Sigmoid colon (tissue), 7 donors: ENCODE measurements at places on chromosomes 2 and 18. TPM values are rescaled to one million over a fixed set of nuclear protein-coding genes. Genes with fewer than 3 reads are reported as not detected.
A peak's percentile ranks its signal among the peaks of the same experiment; 100 is the strongest.

DNA sequence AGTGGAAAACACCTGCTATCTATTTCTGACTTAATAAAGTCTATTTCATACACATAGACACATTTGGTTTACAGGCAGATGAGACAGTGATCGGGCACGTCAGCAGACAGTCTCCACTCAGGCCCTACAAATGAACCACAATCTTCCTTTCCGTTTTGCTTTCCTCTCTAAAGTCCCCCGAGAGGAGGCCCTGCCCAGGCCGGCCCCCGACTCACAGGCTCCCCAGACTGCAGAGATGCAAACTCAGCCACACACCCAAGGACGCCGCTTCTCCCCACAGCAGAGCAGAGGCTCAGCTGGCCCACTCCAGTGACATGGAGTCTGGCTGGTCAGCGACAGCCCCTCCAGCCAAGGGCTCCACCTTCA is 9.3 kb upstream of the MTERF4 start:
- H3K4me1 ChIP-seq: no peaks in the 10 kb centered on the region
- H3K4me3 ChIP-seq: no peak overlapping the region
- peak; percentile 38 for DNase-seq
- no peaks in the 10 kb centered on the region for H3K27me3 ChIP-seq
- H3K36me3 ChIP-seq: no peaks in the 10 kb centered on the region
- no peak overlapping the region for H3K27ac ChIP-seq

DNA sequence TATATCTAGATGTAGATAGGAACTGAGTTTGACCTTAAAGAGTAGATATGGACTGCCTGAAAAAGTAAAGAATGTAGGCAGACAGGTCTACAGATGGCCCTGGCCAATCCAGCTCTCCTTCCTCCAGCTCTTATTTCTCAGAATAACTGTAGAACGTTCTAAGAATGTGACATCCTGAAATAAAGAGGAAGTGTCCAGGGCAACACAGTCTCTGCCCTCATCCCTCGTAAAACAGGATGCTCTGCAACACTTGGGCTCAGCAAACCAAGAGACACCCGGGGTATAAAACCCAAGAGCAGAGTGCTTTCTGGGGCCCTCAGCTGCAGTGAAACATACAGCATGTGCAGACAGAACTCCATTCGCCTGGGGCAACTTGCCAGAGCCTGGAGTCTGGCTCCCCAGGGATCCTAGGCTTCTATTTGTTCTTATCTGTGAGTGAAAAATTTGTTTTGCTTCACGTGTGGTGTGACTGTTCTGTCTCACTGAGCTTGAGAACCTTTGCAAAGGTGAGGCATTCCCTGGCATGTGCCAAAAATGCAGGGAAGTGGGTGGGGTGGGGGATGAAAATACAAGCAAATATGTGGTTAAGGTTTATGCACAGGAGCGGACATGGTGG is 401.0 kb downstream of the SETBP1 start:
- no peaks in the 10 kb centered on the region for H3K36me3 ChIP-seq
- no peak overlapping the region for H3K27ac ChIP-seq
- H3K27me3 ChIP-seq: no peaks in the 10 kb centered on the region
- no peak overlapping the region for H3K4me3 ChIP-seq
- no peak for DNase-seq
- no peaks in the 10 kb centered on the region for H3K4me1 ChIP-seq

TMEM18 gene
- total RNA-seq: 26.8 TPM

GRCh38 chr18:41674506-41674905 is 280.5 kb upstream of the PIK3C3 start:
- H3K27ac ChIP-seq: no peak overlapping the region
- no peak overlapping the region for H3K4me3 ChIP-seq
- H3K27me3 ChIP-seq: no peaks in the 10 kb centered on the region
- H3K4me1 ChIP-seq: no peaks in the 10 kb centered on the region

DNA sequence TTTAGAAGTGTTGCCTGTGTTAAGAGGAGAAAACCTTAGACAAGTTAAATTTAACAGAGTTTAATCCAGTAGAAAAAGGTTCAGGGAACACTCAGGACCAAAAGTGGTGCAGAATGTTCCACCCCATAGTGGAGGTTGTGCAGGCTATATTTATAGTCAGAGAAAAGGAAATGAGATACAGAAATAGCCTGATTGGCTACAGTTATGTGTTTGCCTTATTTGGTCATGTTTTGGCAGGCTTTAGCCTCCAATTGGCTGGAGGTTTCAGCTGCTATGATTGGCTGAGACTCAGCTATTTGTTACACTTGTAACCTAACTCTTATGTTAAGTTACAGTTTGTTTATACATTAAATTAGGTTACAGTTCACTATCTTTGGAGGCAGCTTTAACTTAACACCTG is 4.2 kb downstream of the STAMBP start:
- DNase-seq: no peak
- no peaks in the 10 kb centered on the region for H3K36me3 ChIP-seq
- H3K4me1 ChIP-seq: peaks cover 55% of the 10 kb centered on the region
- no peak overlapping the region for H3K4me3 ChIP-seq
- H3K27me3 ChIP-seq: no peaks in the 10 kb centered on the region
- H3K27ac ChIP-seq: peak overlapping the region; percentile 96

GRCh38 chr2:38170067-38170466 is 94.1 kb upstream of the CYP1B1 start:
- DNase-seq: no peak
- H3K27ac ChIP-seq: no peak overlapping the region
- H3K27me3 ChIP-seq: no peaks in the 10 kb centered on the region
- no peak overlapping the region for H3K4me3 ChIP-seq

CIAO1 gene
- 104 TPM for total RNA-seq

DNA sequence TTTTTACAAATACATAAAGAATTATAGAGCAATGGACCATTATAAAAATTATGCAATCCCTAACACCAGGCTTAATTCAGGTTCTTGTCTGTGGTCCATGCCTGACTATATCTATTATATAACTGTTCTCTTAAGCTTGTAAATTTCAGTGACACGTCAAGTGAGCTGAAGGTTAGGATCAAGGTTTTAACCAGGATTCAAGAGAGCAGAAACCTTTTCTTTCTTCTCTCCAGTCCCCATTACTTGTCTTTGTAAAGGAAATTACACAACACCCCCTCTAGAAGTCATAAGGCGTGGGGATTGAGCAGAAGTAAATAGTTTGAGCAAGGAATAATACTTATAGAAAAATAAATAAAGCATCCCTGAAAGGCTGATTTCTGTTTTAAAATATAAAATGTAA is 122.0 kb downstream of the ZNF521 start:
- no peak for DNase-seq
- no peaks in the 10 kb centered on the region for H3K36me3 ChIP-seq
- H3K4me3 ChIP-seq: no peak overlapping the region
- no peaks in the 10 kb centered on the region for H3K27me3 ChIP-seq
- peak overlapping the region; percentile 67 for H3K27ac ChIP-seq

- no peak for DNase-seq
- H3K27ac ChIP-seq: no peak overlapping the region
- no peak overlapping the region for H3K4me3 ChIP-seq
- H3K4me1 ChIP-seq: no peaks in the 10 kb centered on the region
Observed at GRCh38 chr2:111162718-111163331, 42.1 kb downstream of the BCL2L11 start.

- H3K27ac ChIP-seq: no peak overlapping the region
- H3K4me3 ChIP-seq: no peak overlapping the region
- no peaks in the 10 kb centered on the region for H3K4me1 ChIP-seq
- H3K36me3 ChIP-seq: no peaks in the 10 kb centered on the region
Observed at GRCh38 chr2:198968545-198968944, 489.2 kb downstream of the SATB2 start.

DNA sequence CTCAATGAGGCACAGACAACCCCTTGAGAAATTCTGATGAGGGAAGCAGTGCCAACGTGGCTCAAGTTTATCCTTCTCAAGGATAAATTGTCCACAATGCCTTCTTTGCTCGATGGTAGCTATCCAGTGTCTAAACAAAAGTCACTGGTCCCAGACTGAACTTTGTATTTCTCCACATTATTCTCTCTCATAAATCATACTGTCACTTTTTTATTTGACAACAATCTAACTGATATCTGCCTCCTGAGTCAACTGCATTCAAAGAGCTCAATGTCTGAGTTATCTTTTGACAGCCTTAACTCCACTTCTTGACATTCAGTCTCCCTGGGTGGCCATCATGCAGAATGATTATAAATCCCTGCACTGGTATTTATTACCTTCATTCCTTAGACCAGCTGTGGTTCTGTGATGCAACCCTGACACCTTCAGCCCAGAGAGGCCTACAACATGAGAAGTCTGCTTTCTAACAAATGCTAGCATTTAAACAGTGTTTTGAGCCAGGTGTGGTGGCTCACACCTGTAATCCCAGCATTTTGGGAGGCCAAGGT is 38.2 kb downstream of the IMMT start:
- no peaks in the 10 kb centered on the region for H3K4me1 ChIP-seq
- H3K36me3 ChIP-seq: peaks cover 51% of the 10 kb centered on the region
- H3K4me3 ChIP-seq: no peak overlapping the region
- DNase-seq: no peak
- H3K27me3 ChIP-seq: no peaks in the 10 kb centered on the region
- no peak overlapping the region for H3K27ac ChIP-seq

DNA sequence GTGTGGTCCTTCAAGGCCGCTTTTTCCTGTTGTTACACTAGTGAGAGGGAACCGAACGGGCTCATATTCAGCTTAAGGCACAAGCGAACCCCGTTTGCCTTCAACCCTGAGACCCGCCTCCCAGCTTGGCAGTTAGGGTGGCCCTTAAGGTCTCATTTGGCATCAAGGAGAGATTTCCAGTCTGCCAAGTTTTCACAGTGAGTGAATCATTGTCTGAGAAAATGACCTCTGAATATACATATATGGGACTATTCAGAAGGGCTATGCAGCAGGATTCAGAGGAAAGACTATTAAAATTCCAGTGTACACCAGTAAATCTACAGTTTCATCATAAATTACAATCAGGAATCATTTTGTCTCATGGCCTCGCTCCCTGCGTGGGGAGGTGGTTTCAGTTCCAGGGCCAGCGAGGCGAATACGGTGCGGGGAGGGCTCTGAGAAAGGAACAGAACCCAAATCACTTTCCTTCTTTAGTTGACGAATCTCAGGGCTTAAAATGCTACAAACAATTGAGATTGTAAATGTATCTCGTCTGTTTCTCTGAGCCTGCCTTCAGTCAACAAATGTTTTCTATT is 231.4 kb downstream of the FAM210A start:
- H3K27ac ChIP-seq: no peak overlapping the region
- no peaks in the 10 kb centered on the region for H3K27me3 ChIP-seq
- peaks cover 9% of the 10 kb centered on the region for H3K4me1 ChIP-seq
- H3K36me3 ChIP-seq: no peaks in the 10 kb centered on the region

DSG1 gene
- total RNA-seq: not detected

DNA sequence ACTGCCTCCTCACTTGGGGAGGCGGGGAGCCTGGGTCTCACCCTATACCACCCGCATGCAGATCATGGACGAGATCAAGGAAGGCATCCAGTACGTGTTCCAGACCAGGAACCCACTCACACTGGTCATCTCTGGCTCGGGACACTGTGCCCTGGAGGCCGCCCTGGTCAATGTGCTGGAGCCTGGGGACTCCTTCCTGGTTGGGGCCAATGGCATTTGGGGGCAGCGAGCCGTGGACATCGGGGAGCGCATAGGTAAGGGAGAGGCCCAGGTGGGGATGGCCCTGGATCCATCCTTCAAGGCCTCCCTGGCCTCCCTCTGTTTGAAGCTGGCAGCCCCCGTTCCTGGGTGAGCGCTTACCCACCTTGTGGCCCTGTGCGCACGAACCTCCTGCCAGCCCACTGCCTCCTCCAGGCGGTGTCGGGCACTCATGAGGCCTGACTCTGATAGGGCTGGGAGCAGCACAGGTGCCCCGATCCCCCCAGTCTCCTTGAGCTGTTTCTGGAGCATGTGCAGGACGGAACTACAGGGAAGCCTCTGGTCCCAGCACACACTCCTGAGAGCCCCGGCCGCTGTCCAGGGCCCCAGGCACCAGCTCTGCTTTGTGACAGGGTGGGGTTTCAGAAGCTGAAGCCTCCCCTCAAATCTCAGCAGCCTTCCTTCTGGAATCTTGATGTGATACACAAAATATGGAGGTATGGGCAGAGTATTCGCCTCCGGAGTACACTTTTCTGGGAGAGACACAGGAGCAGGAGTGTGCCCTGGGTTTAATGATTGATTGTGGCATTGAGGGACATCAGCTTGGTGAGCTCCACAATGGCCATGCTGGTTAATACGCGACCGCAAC is 708 bp downstream of the AGXT start:
- no peak overlapping the region for H3K4me3 ChIP-seq
- no peaks in the 10 kb centered on the region for H3K4me1 ChIP-seq
- no peaks in the 10 kb centered on the region for H3K36me3 ChIP-seq
- H3K27me3 ChIP-seq: no peaks in the 10 kb centered on the region

DNA sequence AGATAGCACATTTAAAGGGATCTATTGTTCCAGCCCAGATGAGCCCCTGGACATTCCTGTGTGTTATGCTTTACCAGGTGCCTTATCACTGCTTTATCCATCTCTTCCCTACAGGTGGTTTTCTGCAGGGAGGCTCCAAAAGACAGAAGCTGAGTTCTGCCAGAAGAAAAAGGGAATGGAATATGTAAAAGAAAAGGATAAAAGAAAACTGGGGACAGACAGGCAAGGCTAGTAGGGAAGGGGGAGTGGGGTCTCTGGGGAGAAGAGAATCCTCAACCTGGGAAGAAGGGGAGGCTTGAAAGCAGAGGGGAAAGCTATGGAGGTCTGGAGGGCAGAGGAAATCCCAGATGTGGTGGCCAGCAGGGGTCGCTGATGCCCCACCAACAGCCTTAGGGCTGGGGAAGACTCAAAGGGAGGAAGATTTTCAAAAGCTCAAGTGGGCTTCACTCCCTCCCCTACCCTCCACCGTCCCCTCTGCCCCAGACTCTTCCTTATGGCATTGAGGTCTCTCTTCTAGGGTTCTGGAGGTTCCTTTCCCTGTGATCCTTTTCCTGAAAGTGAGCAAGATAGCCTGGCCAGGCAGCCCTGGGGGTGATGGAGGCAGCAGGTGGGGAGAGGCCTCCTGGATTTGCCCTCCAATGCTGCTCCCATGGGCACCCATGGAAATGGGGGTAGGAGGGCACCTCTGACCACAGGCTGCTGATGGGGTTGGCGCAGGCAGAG is 178.1 kb upstream of the PKDCC start:
- no peak overlapping the region for H3K4me3 ChIP-seq
- peaks cover 15% of the 10 kb centered on the region for H3K4me1 ChIP-seq
- H3K36me3 ChIP-seq: no peaks in the 10 kb centered on the region
- H3K27ac ChIP-seq: no peak overlapping the region

GRCh38 chr2:74632209-74632938 is 15.8 kb downstream of the M1AP start:
- no peaks in the 10 kb centered on the region for H3K4me1 ChIP-seq
- H3K27ac ChIP-seq: no peak overlapping the region
- no peaks in the 10 kb centered on the region for H3K36me3 ChIP-seq
- H3K4me3 ChIP-seq: no peak overlapping the region

DNA sequence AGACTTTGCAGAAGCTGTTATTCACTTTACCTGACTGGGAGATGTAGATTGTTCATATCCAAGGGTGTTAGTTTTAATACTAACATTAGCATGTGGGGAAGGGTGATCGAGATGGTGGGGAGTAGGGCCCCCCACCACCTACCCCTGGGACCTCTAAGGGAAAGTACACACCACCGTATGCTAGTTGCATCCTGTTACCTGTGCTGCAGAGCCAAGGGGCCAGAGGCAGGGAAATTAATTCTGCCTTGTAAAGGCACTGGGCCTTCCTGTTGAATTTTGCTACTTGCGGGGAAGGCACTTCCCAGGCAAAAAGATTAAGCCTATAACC is 9.0 kb downstream of the STEAP3 start:
- no peak overlapping the region for H3K4me3 ChIP-seq
- no peaks in the 10 kb centered on the region for H3K4me1 ChIP-seq
- no peaks in the 10 kb centered on the region for H3K27me3 ChIP-seq
- no peak for DNase-seq
- H3K36me3 ChIP-seq: no peaks in the 10 kb centered on the region

CHAC2 gene
- 1.9 TPM for total RNA-seq
